ENCODE measurements at places on chromosomes 3 and 15. TPM values are rescaled to one million over a fixed set of nuclear protein-coding genes. Genes with fewer than 3 reads are reported as not detected.

The CYP8B1 gene
- total RNA-seq: not detected

The ACSBG1 gene
- 0.11 TPM for total RNA-seq

The POPDC2 gene
- 1.5 TPM for total RNA-seq

The TMEM108 gene
- 4.8 TPM for total RNA-seq

The RLBP1 gene
- total RNA-seq: 1.3 TPM

The AGBL1 gene
- 6.2 TPM for total RNA-seq

DNA sequence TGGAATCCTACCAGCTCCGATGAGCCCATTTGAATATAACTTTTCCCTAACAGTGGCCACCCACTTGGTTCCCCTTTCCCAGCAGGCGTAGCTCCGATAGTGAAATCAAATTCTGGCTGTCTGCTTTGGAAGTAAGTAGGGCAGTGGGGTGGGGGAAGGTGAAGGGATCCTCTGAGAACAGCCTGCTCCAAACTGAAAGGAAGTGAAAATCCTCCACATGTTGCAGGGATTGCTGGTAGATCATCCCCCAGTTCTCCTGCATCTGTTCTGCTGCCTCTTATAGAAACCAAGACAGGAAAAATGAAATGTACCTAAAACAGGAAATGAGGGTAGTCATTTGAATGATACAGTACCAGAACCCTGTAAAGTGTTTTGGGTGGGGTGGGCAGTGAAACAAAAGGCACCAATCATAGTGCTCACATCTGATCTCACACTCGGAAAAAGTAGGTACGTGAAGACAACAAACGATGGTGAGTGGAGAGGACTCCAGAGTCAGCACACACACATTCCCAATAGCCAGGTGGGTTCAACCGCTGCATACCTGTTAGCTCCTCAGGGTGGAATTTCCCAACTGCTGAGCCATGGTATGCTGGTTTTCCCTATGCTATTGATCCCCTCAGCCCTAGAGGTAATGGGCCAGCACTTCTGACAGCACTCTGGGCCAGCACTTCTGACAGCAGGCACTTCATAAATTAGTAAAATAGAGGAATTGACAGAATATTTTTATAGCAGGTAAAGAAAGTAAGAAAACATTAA lies 304.9 kb upstream of the ADAMTS9 start:
- DNase-seq: no peak

- no peak for DNase-seq
Observed at GRCh38 chr15:66700412-66700801, 1.6 kb upstream of the SMAD6 start.

GRCh38 chr3:48429960-48430707 lies at the start of gene PLXNB1:
Gene PLXNB1 (minus strand): TSS chr3:48430086. CDS start chr3:48424611, 5,475 bp downstream.
- peak; percentile 88 for DNase-seq

- peak; percentile 52 for DNase-seq
Observed at GRCh38 chr15:58520936-58521292, 89.1 kb downstream of the LIPC start.

- DNase-seq: no peak
Observed at GRCh38 chr3:119660474-119661440, at the start of gene POPDC2. Gene POPDC2 (minus strand): TSS chr3:119660589. CDS start chr3:119660423, 166 bp downstream.

GRCh38 chr15:31483986-31484951 lies 157.6 kb downstream of the KLF13 start:
- no peak for DNase-seq

DNA sequence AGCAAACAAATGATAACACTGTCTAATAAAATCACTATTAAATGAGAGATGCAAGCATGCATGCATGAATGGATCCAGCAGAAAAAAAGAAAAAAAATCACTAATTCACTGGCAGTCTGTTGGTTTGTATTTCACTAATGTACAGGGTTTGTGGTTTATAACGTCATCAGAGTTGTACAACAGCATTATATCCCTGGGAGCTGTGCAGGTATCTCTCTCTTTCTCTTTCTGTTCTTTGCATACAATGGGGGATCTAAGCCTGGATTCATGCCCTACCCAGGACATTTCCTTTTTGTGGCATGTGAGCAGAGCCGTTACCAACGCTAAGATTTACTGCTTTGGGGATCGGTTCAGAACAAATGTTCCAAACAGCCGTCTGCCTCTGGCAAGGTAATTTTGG lies 229.5 kb downstream of the SOX2 start:
- no peak for DNase-seq

DNA sequence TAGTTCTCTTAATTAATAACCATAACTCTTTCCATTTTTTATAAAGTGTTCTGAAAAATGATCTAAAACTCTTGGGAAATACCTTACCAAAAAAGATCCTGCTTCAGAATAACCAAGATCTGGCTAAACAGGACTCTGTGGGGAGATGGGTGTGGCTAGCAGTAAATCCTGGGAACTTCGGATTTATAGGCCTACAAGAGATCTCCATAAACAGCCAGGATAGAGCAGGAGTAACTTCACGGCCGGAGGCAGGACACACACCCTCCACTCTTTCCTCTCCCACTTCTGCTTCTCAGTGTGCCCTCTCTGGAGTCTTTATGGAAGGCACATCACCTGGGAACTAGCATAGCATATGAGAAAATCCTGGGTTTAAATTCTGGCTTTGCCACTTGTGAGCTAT lies 309.4 kb upstream of the SOX2 start:
- DNase-seq: no peak

DNA sequence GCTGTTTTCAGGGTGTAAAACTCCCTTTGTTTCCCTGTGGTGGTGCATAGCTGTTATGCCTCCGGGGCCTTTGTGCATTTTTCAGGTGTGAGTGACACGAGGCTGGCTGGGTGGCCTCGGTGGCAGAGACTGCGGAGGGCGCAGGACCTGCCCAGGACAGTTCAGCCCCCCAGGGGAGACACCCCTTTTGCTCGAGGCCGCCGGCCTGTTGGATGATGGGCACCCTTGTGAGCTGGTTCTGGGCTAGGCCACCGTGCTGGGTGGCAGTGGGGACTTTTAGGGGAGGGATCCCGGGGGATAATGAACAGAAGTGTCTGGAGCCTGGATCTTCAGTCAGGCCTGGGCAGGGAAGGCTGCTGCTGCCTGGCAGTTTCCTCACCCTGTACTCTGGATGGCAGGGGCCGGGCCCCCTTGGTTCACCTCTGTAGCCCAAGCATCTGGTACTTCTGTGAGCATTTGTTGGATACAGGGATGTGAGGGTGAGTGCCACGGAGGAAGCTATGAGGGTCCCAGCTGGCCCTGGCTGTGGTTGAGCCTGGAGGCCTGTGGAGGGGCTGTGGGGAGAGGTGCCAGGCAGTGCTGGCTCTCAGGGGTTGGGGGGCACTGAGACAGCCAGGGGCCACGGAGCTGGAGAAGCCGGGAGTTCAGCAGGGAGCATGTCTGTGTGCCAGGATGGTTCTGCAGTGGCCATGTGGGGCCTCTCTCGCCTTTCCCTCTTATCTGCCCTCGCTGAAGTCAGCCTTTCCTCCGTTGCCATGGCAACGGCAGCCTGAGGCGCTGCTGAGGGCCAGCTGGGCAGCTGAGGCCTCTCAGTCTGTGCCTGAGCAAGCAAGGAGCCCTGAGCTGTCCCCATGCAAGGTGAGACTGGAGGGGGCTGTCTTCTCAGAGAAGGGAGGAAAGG lies 49.0 kb downstream of the KY start:
- DNase-seq: peak; percentile 98

DNA sequence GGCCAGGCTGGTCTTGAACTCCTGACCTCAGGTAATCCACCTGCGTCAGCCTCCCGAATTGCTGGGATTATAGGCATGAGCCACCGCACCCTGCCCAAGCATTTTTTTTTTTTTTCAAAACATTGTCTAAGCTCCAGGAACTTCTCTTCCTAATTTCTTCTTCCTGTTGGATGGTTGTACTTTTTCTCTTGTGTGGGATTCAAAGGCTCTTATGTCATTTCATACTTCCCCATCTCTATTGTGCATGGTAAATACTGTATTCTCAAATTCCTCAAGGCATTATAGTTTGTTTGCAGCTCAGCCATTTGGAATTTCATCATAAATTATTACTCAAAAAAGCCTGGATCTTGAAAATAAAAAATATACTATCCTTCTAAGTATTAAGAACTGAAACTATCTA lies 199.1 kb upstream of the GADL1 start:
- no peak for DNase-seq

DNA sequence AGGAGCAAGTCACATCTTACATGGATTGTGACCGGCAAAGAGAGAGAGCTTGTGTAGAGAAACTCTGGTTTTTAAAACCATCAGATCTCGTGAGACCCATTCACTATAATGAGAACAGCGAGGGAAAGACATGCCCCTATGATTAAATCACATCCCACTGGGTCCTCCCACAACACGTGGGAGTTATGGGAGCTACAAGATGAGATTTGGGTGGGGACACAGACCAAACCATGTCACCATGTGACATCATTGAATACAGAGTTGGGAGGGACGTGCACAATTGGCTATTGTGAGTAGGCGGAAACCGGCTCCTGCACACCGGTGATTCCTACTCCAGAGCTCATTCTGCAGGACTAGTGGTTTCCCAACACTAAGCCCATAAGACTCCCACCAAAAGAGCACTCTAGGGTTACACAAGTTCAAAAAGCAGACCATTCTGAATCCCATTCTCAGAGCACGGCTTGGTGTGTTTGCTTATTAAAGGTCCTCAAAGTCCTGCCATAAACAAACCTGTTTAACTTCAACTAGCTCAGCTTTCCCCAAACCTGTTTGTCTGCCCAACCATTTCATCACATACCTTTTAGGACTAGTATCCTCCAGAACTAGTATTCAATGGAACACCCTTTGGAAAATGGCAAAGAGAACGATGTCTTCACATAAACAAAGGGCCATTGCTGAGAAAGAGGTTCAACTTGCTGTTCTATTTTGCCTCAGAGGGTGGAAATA lies 167.6 kb downstream of the TLE3 start:
- no peak for DNase-seq

DNA sequence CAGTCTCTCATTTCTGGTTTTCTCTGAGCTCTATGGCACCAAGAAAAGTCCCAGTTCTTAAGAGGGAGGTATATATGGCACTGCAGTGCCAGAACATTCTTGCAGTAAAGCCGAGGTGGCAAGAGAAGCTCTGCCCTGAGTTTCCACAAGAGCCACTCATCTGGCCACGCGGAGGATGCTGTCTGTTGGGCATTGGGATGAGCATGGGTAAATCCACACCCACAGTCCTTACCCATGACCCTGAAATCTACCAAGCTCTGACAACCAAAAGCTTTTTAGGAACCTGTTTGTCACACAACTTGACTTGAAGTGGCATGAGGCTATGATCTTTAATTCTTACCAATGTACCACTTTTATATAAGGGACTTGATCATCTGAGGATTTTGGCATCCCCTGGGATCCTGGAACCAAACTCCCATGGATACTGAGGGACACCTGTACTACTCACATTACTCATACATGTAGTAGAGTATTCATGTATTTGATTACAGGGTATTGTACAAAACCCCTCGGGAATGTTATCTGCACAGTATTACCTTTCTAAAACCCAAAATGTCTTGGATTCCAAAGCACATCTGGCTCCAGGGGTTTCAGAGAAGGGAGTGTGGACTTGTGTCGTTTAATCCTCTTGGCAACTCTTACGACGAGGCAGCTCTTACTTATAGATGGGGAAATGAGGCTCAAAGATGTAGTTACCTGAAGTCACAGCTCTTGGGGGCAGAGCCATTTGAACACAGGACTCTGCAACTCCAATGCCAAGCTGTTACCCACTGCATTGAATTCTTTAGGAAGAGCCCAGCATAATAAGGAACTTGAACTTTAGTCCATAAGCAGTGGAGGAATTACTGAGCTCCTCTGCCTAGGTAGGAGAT lies 8.8 kb downstream of the RPL32 start:
- DNase-seq: no peak

GRCh38 chr15:60933900-60934885 lies 294.9 kb downstream of the RORA start:
- DNase-seq: no peak

DNA sequence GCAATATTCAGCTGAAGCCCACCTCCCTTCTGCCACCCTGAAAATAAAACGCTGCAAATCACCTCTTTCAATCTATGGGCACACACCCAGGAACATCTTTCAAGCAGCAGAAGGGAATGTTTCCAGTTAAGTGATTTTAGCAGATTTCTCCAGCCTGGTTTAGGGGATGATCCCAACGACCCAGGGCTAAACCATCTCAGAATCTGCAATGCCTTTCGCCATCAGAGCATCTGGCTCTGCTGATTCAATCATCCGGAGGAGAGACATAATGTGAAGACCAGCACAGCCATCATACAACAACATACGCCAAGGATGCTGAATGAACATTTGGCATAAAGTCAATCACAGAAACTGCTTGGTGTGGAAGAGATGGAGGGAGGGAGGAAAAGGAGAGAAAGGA lies 15.5 kb upstream of the LRRN1 start:
- DNase-seq: no peak

DNA sequence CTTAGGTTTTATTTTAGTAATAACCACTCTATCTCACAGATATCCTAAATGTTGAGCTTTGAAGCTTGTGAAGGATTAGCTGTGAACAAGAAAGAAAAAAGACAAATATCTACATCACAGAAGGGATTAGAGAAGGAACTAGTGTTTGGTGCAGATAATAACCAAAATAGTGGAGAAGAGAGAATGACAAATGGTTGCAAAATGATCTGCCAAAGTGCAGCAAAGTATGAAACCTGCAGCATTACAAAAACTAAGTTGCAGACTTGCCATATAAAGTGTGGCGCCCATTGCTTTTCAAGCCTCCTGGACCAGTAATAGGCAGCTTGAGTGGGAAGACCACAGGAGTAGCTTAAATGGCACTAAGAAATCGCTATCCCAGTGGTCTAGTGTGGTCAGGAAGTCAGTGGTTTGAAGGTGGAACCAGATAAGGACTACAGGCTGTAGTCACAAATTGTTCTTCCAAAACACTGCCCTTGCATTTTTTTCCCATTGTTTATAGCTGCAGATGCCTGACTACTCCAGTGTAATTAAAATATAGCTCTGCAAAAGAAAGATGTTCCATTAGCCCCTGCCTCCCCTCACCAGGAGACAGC lies 20.7 kb downstream of the TPM1 start:
- no peak for DNase-seq

DNA sequence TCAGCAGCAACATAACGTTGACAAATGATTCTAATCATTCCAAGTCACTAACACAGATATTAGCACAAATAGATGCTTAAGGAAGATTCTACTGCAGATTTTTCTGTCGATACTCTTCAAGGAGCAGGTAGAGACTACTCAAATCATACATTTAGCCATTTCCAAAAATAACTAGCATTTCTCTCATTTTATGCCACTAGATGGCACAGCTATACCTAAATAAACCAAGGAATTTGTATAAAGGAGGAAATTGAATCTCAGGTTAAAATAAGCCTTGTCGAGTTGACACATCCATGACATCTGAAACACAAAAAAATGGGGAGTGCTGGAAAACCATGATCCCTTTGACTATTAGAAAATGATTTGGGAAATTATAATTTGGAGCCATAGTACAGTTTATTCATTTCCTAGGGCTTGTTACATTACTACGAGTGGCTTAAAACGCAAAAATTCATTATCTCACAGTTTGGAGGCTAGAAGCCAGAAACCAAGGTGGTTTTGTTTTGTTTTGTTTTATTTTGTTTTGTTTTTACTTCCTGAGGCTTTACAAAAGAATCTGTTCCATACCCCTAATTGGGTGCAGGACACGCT lies 59.5 kb upstream of the STRIT1 start:
- DNase-seq: peak; percentile 43

DNA sequence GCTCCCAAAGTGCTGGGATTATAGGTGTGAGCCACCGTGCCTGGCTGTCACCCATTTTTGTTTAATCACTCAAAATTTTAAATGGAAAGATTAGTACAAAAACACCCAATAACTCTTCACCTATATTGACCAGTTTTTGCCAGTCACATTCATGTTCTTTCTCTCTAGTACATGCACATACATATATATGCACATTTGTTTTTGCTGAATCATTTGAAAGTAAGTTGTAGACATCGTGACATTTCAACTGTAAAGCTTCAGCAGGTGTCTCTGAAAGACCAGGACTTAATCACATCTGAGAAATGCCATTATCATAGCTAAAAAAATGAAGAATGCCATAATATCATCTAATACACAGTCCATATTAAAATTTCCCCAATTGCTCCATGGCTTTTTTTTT lies 6.5 kb upstream of the SEMA4B start:
- DNase-seq: no peak

All from neural progenitor cell (in vitro differentiated cells).